ENCODE measurements at places on chromosomes 5 and 9.

DNA sequence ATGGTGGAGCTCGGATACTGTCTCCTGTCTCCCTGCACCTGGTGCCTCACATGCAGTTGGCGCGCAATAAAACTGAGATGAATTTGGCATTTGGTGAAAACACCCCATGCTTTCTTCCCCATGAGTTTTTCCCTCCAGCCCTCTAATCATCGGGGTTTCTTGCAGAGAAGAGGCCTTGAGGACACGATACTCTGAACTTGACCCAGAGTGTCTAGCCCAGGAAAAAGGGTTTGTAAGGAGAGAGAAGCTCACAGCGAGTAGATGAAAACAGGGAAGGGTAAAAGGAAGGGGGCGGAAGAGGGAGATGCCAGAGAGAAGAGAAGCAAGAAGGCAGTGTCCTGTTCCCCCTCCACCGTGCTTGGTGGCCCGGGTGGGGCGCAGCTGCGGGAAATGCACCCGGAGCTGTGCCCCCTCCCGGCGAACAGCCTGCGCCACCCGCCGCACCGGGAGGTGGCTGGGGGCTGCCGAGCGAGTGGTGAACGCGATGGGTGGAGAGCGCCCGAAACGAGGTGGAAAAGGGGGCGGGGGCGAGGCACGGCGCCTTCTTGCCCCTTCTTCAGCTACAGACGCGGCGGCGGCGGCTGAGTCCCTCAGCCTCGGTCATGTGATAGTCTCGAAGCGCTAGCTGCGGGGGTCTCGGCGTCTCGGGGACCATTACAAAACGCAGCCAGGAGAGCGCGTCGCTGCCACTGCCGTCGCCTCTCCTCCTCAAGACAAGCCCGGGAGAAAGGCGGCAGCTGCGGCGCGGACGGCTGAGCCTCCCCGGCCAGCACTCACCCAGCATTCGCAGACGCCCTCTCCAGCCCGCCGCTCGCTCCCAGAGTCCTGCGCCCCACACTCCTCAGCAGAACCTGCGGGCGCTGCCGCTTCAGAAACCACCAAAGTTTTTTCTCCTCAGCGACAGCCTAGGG is 1.1 kb upstream of the FOXB2 start:
- no peak for DNase-seq

DNA sequence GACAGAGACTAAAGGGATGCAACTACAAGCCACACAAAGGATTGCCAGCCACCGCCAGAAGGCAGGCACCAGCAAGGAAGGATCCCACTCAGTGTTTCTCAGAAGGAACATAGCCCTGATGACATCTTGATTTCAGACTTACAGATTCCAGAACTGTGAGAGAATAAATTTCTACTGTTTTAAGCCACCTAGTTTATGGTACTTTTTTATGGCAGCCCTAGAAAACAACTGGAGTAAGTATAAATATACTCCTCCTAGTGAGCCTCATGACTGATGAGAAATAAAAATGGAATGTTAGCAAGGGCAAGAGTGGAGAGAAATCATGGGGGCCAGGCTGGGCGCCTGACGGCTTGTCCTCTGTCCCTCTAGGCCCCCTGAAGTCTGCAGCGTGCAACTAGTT is 307.3 kb downstream of the PIK3R1 start:
- no peak for DNase-seq

- DNase-seq, result no peak
These were observed 2.7 kb upstream of the TRIM52 start for GRCh38 chr5:181263633-181264032.

GRCh38 chr9:123421801-123422455 is 65.9 kb downstream of the CRB2 start:
- DNase-seq, result no peak

- DNase-seq, result no peak
These were observed 37.6 kb upstream of the TRMT10B start for GRCh38 chr9:37715991-37716505.

DNA sequence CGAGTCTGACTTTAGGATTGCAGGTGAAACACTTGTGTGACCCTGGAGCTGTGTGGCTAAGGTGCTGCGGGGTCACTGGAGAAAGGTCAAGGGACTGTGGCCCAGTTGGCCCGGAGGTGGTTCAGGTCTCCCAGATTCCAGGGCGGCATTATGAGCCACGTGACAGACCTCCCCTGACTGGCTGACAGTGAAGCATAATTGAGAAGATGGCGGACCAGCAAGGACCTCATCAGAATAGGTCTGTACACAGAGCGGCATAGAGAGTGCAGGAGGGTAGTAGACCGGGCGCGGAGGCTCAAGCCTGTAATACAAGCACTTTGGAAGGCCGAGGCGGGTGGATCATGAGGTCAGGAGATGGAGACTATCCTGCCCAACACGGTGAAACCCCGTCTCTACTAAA is 815 bp upstream of the ODF2 start:
- DNase-seq, result no peak

- DNase-seq, result no peak
These were observed 63.2 kb downstream of the TTLL11 start for GRCh38 chr9:122029898-122030297.

- no peak for DNase-seq
These were observed 121.2 kb upstream of the GRHPR start for GRCh38 chr9:37301042-37301853.

DNA sequence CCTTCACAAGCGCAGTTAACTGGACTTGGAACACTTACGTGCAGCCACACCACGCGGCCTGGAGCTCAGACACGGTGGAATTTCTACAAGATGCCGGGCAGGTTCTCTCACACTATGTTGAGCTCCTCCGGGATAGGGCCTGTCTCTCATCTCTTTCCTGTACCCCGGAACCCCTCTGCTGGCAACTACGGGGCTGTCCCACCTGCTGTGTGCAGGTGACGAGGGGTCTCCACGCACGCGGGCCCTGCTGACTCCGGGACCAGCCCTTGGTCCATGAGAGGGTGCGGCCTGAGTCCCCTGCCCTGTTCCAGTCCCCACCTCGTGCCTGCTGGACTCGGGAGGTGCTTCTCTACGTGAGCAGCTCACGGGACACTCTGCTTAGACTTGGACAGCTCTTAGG is 40.1 kb downstream of the SLC6A3 start:
- no peak for DNase-seq

GRCh38 chr5:35924122-35924949 is 14.1 kb downstream of the CAPSL start:
- DNase-seq, result no peak

- no peak for DNase-seq
These were observed 228.9 kb upstream of the MVB12B start for GRCh38 chr9:126097679-126098078.

DNA sequence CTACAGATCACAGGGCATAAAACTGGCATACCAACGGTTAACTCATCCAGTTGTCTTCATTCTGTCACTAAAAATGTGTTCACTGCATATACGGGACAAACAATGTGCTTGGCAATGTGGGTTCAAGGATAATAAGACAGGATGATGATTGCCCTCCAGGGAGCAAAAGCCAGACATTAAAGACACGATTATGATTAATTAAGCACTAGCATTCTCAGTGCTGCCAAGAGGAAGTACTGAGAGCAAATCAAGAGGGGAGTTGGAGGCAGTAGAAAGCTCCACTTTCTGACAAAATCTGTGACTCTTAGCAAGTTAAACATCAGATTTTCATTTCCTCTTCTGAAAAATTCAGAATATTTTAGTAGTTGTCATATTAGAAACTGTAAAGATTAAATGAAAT is 9.0 kb upstream of the IFNA8 start:
- no peak for DNase-seq

- DNase-seq, result no peak
These were observed 4.9 kb upstream of the LRRC14B start for GRCh38 chr5:186091-187041.

- no peak for DNase-seq
These were observed 115.2 kb downstream of the SUSD1 start for GRCh38 chr9:112059966-112060320.

- no peak for DNase-seq
These were observed 322.1 kb downstream of the FAM170A start for GRCh38 chr5:119951330-119951934.

GRCh38 chr9:26812217-26812616 is 80.4 kb downstream of the CAAP1 start:
- DNase-seq, result no peak

DNA sequence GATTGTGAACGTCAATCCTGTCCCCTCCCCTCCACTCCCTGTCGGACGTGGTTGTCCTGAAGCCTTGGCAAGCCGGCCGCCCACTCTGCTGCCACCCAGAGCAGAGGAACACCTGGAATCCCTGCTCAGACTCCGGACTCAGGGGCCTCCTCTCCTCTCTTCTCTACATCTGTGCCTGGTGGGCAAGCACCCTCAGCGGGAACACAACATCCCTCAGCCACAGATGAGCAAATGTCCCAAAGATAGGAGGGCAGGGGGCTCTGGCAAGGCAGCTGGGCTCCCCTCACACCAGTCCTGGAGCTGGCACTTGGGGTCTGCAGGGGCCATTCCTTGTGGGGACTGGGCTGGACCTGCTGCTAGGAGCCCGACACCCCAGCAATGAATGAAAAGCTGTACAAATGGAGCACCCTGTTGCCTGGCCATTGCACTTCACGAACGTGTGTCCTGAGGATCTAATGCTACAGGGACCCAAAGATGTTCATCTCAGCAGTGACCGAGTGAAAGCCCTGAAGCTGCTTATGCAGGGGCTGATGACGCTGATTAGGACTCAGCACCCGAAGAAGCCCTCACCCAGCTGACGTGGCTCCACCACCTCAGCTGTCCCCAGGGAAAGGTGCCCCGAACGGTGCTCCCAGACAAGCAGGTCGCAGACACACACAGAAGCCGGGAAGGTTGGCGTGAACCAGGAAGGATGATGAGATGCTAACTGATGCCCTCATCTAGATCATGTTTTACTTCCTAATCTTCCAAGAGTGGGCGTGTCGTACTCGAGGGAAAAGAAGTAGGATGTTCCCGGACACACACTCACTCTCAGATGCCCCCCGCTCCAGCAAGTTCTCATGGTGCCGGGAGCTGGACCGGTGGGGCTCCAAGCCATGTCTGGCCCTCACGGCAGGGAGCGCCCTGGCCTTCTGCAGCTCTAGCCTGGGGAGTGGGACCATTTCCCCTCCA is 177.0 kb upstream of the PPP1R26 start:
- no peak for DNase-seq

GRCh38 chr5:122362361-122362760 is 50.3 kb downstream of the SNCAIP start:
- DNase-seq, result no peak

DNA sequence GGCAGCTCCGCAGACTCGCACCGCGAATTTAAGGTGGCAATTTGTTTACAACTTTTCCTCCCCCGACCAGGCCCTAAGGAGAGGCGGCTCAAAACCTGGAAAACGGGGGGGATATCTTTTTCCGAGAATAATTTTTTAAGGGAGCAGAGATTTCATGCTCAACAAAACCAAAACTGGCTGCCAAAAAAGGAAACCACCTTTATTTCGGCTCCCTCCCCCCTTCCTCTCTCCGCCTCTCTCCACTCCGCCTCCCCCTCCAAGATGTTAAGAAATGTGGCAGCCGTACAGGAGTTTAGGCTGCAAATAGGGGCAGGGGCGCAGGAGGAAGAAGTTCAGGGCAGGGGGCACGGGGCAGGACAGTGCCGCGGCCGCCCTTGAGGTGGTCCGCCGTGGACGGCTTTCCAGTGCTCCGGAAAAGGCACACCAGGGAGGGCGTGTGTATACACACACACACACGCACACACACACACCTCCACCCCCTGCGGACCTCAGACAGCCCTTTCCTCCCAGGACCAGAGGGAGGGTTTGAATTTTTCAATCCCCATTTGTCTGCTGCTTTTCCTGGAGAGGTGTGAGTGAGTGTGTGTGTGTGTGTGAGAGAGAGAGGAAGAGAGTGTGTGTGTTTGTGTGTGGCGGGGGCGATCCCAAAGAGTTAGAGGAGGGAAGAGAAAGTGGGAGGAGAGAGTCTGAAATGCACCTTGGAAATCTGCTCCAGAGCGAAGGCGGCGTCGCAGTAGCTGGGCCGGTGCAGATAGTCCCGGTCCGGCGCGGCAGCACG is 9.1 kb downstream of the PTCH1 start:
- DNase-seq, result peak; percentile 50

DNA sequence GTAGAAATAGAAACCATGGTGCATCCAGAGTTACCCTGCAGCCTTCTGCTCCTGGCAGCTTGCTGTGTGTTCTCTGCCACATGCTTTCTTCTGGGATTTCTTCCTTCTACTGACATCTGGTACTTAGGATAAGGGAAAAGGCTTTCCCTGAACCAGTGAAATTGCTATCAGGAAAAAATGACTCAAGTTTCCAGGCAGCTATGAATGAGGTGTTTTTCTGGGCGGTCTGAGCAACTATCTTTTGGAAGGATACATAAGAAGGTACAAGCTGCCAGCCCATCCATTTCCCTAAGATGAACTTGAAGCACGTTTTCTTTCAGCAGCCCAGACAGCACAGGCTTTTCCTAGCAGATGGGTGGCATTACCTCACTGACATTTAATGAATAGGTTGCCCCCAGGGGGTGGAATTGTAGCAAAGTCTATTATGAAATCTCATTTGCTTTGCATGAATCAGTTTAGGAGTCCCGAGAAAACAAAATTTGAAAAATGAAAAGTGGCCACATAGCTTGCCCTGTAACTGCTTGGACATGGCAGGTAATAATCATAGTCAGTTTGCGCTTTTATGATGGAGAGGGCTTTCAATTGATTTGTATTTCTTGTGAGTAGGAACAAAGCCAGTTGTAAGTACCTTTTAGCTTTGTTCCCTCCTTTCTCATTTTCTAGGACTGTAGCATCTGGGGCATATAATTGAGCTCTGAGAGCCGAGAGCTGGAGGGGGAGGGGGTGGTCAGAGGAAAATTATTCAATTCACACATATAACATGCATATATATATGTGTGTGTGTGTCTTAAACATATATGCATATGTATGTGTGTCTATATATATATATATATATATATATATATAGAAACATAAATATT is 108.5 kb downstream of the C9orf152 start:
- no peak for DNase-seq

DNA sequence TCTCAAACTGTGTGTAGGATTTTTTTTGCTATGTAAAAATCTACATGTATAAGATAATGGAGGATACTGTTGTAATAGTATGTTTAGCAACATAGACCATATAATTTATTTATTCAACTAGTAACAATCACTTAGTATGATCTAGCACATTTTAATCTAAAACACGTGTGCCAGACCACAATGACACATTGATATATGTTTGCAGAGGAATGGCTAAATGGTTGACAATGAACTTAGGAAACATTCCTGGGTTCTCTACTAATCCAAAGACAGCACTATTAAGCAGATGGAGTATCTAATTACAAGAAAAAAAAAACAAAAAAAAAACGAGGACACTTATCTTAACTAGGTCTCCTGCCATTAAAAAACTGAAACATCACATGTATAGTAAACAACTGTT is 261.7 kb upstream of the PAPPA start:
- no peak for DNase-seq

DNA sequence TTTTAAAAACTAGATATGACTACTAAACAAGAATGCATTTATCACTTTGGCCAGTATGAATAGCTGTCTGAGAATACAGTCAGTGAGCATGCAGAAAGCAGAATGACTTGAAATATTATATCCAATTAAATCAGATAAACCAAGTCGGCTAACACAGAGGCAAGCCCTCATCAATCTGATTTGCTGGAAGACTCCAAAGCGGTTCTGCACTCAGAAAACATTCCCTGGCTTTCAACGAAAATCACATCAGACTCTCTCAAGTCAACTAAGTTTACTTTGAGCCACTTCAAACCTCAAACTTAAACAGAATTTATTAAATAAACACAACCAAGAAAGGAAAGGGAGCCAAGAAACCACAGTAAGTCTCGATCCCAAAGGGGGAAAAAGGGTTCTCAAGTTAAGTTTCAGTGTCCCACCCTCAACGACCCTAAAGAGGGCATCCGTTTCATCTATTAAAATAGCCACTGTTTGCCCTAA is 1.4 kb downstream of the MYO10 start:
- no peak for DNase-seq

All from breast epithelium (tissue), 4 donors.